ENCODE measurements at places on chromosomes 1 and 21.

DNA sequence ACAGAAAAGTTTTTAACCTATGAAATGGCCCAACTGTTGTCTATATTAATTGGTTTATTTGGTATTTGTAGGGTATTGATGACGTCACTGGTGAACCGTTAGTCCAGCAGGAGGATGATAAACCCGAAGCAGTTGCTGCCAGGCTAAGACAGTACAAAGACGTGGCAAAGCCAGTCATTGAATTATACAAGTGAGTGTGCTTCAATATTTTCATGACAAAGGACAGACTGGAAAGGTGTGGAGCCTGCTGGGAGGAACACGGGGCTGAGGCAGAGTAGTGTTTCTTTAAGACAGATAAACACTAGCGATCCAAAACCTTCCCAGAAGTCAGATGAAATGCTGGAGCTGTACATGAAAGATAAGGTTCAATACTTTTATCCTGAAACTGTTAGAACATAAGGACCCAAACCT, 76.7 kb downstream of the AK4 start:
- DNase-seq, result no peak
- H3K4me1 ChIP-seq, result peaks cover 3% of the 10 kb centered on the region
- H3K27ac ChIP-seq, result no peak overlapping the region
- no peaks in the 10 kb centered on the region for H3K27me3 ChIP-seq

- H3K27me3 ChIP-seq, result peaks cover 2% of the 10 kb centered on the region
- H3K4me3 ChIP-seq, result no peak overlapping the region
- no peak overlapping the region for H3K27ac ChIP-seq
Measured at GRCh38 chr1:241767737-241768136, 80.3 kb upstream of the EXO1 start.

DNA sequence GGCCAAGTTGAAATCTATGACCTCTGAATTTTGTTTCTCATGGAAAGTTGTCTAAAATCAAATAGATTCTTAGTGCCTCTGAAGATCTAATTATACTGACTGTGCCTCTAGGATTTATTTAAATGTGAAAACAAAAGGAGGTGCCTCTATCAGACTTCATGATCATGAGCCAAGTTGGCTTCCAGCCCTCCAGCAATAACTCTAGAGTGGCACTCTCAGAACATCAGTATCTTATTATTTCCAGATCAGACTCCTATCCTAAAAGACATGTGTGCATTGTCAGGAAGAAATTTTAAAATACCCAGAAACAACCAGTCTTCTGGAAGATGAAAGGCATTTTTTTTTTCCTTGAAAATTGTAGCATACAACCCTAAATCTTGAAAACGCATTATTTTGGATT, 368.0 kb downstream of the PDE4B start:
- H3K36me3 ChIP-seq, result no peaks in the 10 kb centered on the region
- no peak overlapping the region for H3K4me3 ChIP-seq
- peaks cover 22% of the 10 kb centered on the region for H3K27me3 ChIP-seq
- H3K27ac ChIP-seq, result no peak overlapping the region
- H3K4me1 ChIP-seq, result no peaks in the 10 kb centered on the region
- DNase-seq, result no peak

GRCh38 chr1:65694933-65695332, 97.8 kb upstream of the PDE4B start:
- H3K27ac ChIP-seq, result no peak overlapping the region
- H3K4me3 ChIP-seq, result no peak overlapping the region
- peaks cover 3% of the 10 kb centered on the region for H3K27me3 ChIP-seq
- no peaks in the 10 kb centered on the region for H3K36me3 ChIP-seq

GRCh38 chr1:2099886-2100779, 49.9 kb downstream of the PRKCZ start:
- no peak overlapping the region for H3K27ac ChIP-seq
- H3K36me3 ChIP-seq, result no peaks in the 10 kb centered on the region
- no peaks in the 10 kb centered on the region for H3K4me1 ChIP-seq
- no peak overlapping the region for H3K4me3 ChIP-seq
- no peak for DNase-seq
- H3K27me3 ChIP-seq, result no peaks in the 10 kb centered on the region

GRCh38 chr1:247865416-247865815, 8.4 kb downstream of the TRIM58 start:
- peaks cover 6% of the 10 kb centered on the region for H3K27me3 ChIP-seq
- H3K27ac ChIP-seq, result no peak overlapping the region
- H3K4me1 ChIP-seq, result no peaks in the 10 kb centered on the region
- no peaks in the 10 kb centered on the region for H3K36me3 ChIP-seq

DNA sequence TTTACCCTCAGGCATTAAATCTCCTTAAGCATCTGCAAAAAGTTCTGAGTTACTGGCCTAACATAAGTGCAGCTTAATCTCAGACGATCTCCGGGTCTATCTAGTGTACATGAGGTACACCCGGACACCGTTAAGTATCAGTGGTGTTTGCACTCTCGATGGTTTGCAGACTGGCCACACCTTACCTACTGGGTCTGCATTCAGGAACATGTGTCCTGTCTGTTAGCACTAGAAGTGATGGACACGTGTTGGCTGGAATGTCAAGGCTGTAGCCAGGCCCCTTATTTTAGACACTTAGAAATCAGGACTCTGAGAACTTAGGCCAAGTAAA, 783 bp upstream of the AGL start:
- peaks cover 17% of the 10 kb centered on the region for H3K4me1 ChIP-seq
- H3K27ac ChIP-seq, result peak overlapping the region; percentile 86

GRCh38 chr21:32303385-32303784, 4.7 kb downstream of the MRAP start:
- H3K4me3 ChIP-seq, result no peak overlapping the region
- H3K4me1 ChIP-seq, result no peaks in the 10 kb centered on the region
- no peak overlapping the region for H3K27ac ChIP-seq
- peaks cover 12% of the 10 kb centered on the region for H3K36me3 ChIP-seq
- DNase-seq, result no peak

- no peaks in the 10 kb centered on the region for H3K36me3 ChIP-seq
- DNase-seq, result no peak
- no peaks in the 10 kb centered on the region for H3K27me3 ChIP-seq
Measured at GRCh38 chr1:116957646-116958045, 43.9 kb upstream of the CD101 start.

DNA sequence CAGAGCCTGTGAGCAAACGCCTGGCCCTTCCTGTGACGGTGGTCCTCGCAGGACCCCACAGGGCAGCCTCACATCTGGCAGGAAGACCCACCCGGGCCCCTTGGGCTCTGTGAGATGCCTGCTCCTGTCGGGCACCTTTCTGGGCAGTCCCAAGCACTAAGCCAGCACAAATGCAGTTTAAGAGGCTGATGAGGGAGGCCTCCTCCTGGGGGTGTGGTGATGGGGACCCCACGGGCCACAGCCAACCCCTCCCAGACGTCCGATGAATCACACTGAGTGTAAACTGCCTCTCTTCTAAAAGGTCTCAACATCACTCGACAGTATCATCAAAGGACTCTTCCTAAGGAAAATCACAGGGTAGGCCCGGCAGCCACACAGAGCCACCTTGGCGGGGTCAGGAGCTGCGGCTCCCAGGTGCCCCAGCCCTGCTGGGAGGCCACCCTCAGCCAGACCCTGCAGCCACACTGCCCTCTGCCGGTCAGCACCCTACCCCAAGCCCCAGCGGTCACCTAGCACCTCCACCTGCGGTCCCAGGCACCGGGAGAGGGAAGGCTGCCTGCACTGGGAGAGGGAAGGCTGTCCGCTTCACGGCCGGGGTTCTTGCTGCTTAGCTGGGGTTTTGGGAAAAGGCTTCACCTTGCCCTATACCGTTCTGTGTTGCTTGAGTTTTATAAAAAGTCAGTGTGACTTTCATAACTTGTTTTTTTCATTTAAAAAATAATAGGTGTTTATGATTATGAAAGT, 3.9 kb upstream of the PRKCZ start:
- peaks cover 36% of the 10 kb centered on the region for H3K27me3 ChIP-seq
- H3K27ac ChIP-seq, result no peak overlapping the region
- peaks cover 8% of the 10 kb centered on the region for H3K4me1 ChIP-seq
- H3K36me3 ChIP-seq, result no peaks in the 10 kb centered on the region
- H3K4me3 ChIP-seq, result no peak overlapping the region

- peak; percentile 3 for DNase-seq
- no peak overlapping the region for H3K27ac ChIP-seq
- H3K4me3 ChIP-seq, result peak overlapping the region; percentile 75
- H3K36me3 ChIP-seq, result no peaks in the 10 kb centered on the region
- peaks cover 33% of the 10 kb centered on the region for H3K27me3 ChIP-seq
Measured at GRCh38 chr1:233328142-233328921, 808 bp downstream of the MAP3K21 start.

DNA sequence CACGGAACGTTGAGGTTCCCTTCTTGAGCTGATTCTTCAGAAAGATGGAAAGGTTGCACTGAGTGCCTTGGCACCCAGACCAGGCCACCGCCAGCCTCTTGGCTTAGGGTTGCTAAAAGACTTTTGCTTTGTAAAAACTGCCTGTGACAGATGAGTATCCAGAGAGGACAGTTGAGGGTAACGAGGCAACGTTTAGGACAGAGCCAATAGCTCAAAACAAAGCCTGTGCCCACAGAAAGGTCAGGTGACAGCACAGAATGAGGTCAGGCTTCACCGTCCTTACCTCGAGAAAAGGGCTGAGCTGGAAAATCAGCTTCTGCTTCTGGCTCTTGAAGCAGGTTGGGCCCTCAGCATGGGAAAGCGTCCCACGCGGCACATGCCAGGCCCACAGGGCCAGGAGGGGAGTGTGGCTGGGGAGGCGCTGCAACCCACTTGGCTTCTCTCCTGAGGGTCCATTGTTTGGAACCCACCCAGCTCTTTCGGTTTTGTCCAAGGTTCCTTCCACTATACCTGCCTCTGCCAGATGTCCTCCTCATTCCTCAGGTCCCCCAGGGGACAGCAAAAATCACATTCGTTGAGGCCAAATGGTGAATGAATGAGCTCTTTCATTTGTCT, 55.5 kb downstream of the SCCPDH start:
- no peak overlapping the region for H3K4me3 ChIP-seq
- no peaks in the 10 kb centered on the region for H3K36me3 ChIP-seq
- no peak overlapping the region for H3K27ac ChIP-seq
- no peak for DNase-seq
- H3K27me3 ChIP-seq, result no peaks in the 10 kb centered on the region
- peaks cover 6% of the 10 kb centered on the region for H3K4me1 ChIP-seq

DNA sequence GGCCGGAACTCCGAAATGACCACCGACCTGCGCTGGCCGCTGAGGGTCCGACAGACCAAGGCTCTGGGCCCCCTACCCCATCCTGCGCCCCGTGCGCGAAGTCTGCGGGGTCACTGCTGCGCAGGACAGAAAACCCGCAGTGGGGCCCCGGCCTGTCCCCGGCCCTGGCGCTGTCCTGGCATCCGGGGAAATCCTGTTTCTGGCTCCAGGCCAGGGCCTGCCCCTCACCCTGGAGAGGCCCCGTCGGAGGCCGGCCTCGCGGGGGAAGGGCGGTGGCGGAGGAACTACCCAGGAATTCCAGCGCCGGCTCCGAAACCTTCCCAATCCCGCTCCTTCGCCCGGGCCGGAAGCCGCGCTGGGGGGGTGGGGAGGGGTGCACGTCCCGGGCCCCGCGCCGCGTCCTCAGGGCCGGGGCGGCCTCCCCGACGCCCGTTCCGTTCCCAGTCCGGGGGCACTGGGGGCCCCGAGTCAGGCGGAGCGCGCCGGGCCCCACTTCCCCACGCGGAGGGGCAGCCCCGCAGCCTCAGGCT, 77.0 kb downstream of the MORN1 start:
- no peak for DNase-seq
- no peak overlapping the region for H3K4me3 ChIP-seq
- H3K27ac ChIP-seq, result no peak overlapping the region
- no peaks in the 10 kb centered on the region for H3K27me3 ChIP-seq

- H3K27ac ChIP-seq, result no peak overlapping the region
- no peaks in the 10 kb centered on the region for H3K36me3 ChIP-seq
- no peak for DNase-seq
- H3K4me3 ChIP-seq, result no peak overlapping the region
- no peaks in the 10 kb centered on the region for H3K4me1 ChIP-seq
Measured at GRCh38 chr1:39981945-39982344, 27.0 kb downstream of the MFSD2A start.

- peaks cover 3% of the 10 kb centered on the region for H3K27me3 ChIP-seq
- H3K36me3 ChIP-seq, result peaks cover 9% of the 10 kb centered on the region
- H3K4me1 ChIP-seq, result peaks cover 58% of the 10 kb centered on the region
- H3K27ac ChIP-seq, result no peak overlapping the region
- no peak overlapping the region for H3K4me3 ChIP-seq
Measured at GRCh38 chr1:91811363-91812025, 74.5 kb downstream of the TGFBR3 start.

GRCh38 chr1:217569021-217569420, 61.9 kb downstream of the GPATCH2 start:
- no peak for DNase-seq
- H3K4me3 ChIP-seq, result no peak overlapping the region
- no peaks in the 10 kb centered on the region for H3K4me1 ChIP-seq
- H3K27ac ChIP-seq, result no peak overlapping the region

GRCh38 chr1:174700314-174700713, 252.6 kb downstream of the GPR52 start:
- no peak overlapping the region for H3K4me3 ChIP-seq
- no peaks in the 10 kb centered on the region for H3K27me3 ChIP-seq
- no peaks in the 10 kb centered on the region for H3K4me1 ChIP-seq
- no peak overlapping the region for H3K27ac ChIP-seq

- peaks cover 50% of the 10 kb centered on the region for H3K4me1 ChIP-seq
- no peak overlapping the region for H3K4me3 ChIP-seq
- no peaks in the 10 kb centered on the region for H3K27me3 ChIP-seq
- H3K36me3 ChIP-seq, result peaks cover 54% of the 10 kb centered on the region
- DNase-seq, result no peak
Measured at GRCh38 chr1:113793878-113794834, 18.1 kb downstream of the RSBN1 start.

DNA sequence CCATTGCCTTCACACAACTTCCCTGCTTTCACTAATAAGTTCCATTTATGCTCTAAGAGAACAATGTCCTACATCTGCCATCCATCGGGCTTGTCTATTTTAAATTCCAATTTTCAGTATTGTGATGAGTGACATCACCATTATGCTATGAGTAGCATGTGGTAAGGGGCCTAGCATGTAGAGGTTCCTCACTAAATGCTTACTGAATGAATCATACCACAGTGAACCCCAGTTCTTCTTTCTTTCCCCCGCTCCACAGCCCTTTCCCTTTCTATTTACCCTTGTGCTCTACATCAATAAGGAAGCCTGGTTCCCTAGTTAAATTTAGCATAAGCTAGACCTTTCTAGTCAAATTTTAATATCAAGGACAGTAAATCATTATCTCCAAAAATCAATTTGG, 195.0 kb upstream of the RGS18 start:
- DNase-seq, result no peak
- no peak overlapping the region for H3K4me3 ChIP-seq
- H3K4me1 ChIP-seq, result no peaks in the 10 kb centered on the region
- no peaks in the 10 kb centered on the region for H3K27me3 ChIP-seq
- no peaks in the 10 kb centered on the region for H3K36me3 ChIP-seq

- no peaks in the 10 kb centered on the region for H3K4me1 ChIP-seq
- no peaks in the 10 kb centered on the region for H3K27me3 ChIP-seq
- no peak overlapping the region for H3K27ac ChIP-seq
- DNase-seq, result no peak
Measured at GRCh38 chr1:197683280-197683679, 92.0 kb downstream of the DENND1B start.

- no peaks in the 10 kb centered on the region for H3K36me3 ChIP-seq
- H3K27me3 ChIP-seq, result peaks cover 18% of the 10 kb centered on the region
- no peak overlapping the region for H3K4me3 ChIP-seq
- no peaks in the 10 kb centered on the region for H3K4me1 ChIP-seq
- no peak overlapping the region for H3K27ac ChIP-seq
Measured at GRCh38 chr1:117594261-117594990, 11.4 kb upstream of the TENT5C start.

- no peak overlapping the region for H3K4me3 ChIP-seq
- H3K27ac ChIP-seq, result no peak overlapping the region
- H3K36me3 ChIP-seq, result peaks cover 54% of the 10 kb centered on the region
- peaks cover 13% of the 10 kb centered on the region for H3K4me1 ChIP-seq
- DNase-seq, result no peak
Measured at GRCh38 chr1:234435620-234436019, 43.4 kb downstream of the TARBP1 start.

Data from activated T-helper 1 cell treated with anti-CD3 and anti-CD28 coated beads, Interleukin-12 subunit alpha, Interleukin-12 subunit beta, Interleukin-2, Interleukin-4 antibody, amounts not matched to agents 30 ng/mL and 10 ng/mL and 1 ng/mL, durations not matched to agents 14 hours and 24 hours and 36 hours (primary cell).